ENCODE measurements at places on chromosomes 2 and 18.

- no peak for DNase-seq
These were observed 32.8 kb upstream of the ATP8B1 start for GRCh38 chr18:57835904-57836303.

DNA sequence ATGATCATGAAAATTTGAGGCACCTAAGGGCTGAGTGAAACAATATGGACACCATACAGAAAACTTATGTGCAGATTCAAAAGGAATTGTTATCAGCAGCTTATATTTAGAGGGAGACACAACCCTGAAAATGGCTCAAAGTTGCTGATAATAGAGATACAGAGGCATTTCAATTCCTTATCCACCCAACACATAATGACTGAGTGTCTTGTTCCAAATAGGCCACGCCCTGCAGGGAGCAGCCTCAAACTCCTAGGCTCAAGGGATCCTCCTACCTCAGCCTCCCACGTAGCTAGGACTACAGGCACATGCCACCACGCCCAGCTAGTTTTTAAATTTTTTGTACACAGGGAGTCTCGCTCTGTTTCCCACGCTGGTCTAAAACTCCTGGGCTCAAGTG, 79.0 kb downstream of the LBH start:
- no peak for DNase-seq

DNA sequence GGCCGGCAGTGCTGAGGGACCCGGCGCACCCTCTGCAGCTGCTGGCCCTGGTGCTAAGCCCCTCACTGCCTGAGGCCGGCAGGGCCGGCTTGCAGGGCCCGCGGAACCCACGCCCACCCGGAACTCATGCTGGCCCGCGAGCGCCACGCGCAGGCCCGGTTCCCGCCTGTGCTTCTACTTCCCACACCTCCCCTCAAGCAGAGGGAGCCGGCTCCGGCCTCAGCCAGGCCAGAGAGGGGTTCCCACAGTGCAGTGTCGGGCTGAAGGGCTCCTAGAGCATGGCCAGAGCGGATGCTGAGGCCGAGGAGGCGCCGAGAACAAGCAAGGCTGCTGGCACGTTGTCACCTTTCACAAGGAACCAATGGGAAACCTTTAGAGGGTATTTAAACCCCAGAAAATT, 36.8 kb upstream of the ZNF532 start:
- no peak for DNase-seq

DNA sequence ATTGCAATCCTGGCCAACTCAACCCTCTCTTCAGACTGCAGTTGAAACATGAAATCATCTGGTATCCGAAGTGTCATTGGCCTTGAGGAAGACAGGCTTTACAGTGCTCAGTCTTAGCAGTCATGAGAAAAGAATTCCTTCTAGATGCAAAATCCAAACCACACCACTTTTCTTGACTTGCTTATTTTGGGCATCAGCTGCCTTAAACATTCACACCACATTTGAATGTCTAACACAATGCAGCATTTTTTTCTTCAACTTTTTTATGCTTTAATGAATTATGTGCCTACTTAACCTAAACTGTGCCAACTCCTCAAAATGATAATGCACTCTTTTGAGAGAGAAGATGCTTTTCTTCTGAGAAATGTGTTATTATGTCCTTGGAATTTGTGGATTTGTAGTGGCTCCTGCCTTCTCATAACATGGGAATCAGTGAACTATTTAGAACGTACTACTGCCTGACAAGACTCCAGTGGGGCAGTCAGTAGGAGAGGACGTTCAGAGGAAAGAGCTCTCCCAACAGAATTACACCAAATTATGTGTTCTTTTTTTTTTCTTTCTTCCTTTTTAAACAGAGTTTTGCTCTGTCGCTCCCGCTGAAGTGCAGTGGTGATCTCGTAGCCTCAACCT, 3.2 kb upstream of the FAM98A start:
- no peak for DNase-seq

DNA sequence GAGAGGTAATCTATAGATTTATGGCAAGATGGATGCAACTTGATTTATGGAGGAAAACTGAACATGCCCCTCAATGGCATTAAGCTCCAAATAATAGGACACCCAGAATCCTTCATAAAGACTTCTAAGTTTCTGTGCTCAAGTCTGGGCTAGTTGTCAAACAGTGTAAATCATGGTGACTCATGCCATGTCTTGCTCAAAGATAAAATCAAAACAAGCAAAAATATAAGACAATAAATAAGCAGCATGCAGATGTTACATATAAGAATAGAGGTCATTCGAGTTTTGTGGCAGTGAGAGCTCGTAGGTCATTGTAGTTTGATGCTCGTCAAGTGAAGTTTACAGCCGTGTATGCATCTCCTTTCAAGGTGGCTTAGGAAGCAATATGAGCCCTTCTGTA, 403.2 kb downstream of the THSD7B start:
- no peak for DNase-seq

- no peak for DNase-seq
These were observed 95.4 kb downstream of the RHOB start for GRCh38 chr2:20542269-20542668.

DNA sequence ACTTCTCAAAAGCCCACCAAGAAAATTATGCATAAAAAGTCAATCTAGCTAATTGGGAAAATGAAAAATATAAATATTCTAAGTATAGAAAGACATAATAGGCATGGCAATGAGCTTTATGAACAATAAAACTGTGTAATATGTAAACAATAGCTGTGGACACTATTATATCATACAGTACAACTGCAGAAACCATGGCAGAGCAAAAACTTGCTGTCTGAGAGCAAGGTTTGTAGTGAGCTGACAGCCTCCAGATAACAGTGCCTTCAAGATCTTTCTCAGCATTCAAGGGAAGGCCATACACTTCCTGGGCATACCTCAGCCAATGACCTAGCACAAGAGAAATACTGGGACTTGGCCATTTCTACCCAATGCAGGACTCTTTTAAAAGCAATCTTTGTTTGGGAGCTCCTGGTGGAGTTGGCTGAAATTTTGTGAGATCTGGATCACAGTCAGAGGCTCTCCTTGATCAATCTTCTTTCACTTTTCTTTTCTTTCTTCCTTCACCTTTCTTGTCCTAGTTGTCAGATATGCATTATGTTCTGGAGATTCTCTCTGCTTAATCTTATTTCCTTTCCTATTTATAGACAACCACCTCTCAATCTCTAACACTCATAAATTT, 427.2 kb upstream of the UBE2E3 start:
- no peak for DNase-seq

Data from NCI-H526 (cell line).